GM23248 (cell line): ENCODE measurements at places on chromosomes 1 and 21.

DNA sequence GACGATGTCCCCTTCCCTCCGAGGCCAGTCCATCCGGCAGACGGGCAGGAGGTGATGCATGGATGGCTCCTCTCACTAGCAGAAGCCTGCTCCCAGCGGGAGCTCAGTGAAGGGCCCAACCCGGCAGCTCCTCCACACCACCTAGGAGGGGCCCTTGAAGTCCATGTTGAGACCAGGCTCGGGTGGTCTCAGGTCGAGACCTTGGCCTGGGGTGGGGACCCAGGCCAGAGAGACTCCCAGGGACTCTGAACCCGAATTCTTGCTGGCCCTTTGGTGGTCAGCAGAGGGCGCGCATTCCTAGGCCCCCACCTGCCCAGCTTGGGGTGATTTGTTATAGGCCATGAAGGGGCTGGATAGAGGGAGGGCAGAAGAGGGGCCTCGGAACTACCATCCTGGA, 642 bp upstream of the NT5C1A start:
- DNase-seq: peak; percentile 18

GRCh38 chr1:147634645-147635044, 35.7 kb downstream of the ACP6 start:
- no peak for DNase-seq

DNA sequence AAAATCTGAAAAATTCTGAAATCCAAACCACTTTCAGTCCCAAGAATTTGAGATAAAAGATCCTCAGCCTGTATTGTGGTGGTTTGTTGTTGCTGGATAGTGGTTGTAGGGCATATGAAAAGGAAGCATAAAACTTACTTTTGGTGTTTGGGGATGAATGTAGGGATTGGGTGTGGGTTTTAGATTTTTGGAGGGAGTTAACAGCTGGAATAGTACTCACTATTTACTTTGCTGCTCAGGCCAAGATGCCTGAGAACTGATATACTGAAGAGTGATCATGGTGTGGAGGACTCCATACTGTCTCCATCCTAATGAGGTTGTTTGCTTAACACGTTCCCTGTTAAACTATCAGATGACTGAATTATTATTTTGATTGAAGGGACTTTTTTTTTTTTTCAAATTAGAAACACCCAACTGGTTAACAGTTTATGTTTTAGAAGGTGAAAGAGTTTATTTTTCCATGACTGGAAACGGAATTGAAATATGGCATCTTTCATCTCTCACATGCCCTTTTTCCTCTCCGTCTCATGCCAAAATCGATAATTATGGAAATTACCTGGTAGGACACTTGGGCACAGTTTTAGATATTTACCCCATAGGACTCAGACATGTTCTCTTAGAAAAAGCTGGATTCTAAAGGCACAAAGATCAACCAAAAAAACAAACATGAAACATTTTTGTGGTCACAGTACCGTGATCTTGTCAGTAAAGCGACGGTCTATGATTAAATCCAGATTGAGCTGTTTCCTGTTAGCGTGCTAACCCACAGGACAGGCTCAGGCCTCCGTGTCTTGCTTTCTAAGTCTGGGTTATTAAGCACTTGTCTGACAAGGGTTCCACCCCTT, 37.3 kb downstream of the RGL1 start:
- DNase-seq: peak; percentile 96

GRCh38 chr1:98975810-98976209, 28.9 kb downstream of the PLPPR5 start:
- peak; percentile 24 for DNase-seq

DNA sequence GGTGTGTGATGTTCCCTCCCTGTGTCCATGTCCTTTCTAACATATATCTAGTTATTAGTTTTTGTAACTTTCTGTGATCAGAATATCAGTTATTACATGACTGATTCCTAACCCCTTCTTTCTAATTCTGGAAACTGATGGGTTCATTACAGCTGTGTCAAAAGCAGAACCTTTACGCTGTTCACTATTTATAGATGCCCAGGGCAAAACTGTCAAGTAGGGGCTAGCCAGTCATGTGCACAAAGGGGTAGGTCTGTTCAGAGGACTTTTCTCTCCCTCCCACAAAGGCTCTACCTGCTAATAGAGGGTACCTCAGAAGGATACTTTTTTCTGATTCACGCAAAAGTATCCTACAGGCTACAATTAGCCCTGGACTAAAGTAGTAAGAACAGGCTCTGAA, 79.2 kb downstream of the NRDC start:
- DNase-seq: no peak

GRCh38 chr1:82775406-82776000, 974.8 kb downstream of the ADGRL2 start:
- DNase-seq: peak; percentile 66

GRCh38 chr21:41836166-41837015, 42.8 kb downstream of the PRDM15 start:
- no peak for DNase-seq
